Naive thymus-derived CD4-positive, alpha-beta T cell (primary cell): ENCODE measurements at places on chromosomes 13 and 19. TPM values are rescaled to one million over a fixed set of nuclear protein-coding genes. Genes with fewer than 3 reads are reported as not detected.

- no peak for DNase-seq
These were observed 197.1 kb downstream of the NDFIP2 start for GRCh38 chr13:79678100-79678499.

DNA sequence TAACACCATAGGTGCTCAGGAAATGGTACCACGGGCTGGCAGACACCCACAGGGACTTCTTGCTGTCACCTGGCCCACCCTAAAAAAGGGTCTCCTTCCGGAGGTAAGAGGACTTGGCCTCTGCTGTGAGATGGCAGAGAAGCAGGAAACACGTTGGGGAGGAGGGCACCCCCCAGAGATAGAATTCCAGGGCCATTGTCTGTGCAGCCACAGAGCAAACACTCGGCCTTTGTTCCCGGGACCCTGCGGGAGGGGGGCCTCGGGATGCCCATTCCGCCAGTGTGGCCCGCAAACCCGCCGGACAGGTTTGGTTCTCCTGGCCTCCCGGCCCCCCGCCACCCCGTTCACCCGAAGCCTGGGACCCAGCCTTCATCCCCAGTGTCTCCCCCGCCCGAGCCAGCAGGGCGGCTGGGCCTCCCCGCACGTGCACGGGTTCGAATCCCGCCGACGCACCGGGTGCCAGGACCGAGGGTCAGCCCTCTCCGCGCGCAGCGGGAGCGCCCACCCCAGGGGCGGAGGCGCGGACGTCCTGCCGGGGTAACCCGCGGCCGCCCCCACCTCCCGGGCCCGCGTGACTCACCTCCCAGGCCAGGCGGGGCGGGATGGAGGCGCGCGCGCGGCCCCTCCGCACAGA is 714 bp downstream of the PLPP2 start:
- DNase-seq, result no peak

Gene RAB20
- 2.0 TPM for total RNA-seq

- DNase-seq, result no peak
These were observed 517.9 kb upstream of the PRR20A start for GRCh38 chr13:56622840-56623239.

Gene FLT1
- total RNA-seq, result 1.8 TPM

- DNase-seq, result peak; percentile 51
These were observed 5.0 kb upstream of the KMT2B start for GRCh38 chr19:35712567-35713505.

DNA sequence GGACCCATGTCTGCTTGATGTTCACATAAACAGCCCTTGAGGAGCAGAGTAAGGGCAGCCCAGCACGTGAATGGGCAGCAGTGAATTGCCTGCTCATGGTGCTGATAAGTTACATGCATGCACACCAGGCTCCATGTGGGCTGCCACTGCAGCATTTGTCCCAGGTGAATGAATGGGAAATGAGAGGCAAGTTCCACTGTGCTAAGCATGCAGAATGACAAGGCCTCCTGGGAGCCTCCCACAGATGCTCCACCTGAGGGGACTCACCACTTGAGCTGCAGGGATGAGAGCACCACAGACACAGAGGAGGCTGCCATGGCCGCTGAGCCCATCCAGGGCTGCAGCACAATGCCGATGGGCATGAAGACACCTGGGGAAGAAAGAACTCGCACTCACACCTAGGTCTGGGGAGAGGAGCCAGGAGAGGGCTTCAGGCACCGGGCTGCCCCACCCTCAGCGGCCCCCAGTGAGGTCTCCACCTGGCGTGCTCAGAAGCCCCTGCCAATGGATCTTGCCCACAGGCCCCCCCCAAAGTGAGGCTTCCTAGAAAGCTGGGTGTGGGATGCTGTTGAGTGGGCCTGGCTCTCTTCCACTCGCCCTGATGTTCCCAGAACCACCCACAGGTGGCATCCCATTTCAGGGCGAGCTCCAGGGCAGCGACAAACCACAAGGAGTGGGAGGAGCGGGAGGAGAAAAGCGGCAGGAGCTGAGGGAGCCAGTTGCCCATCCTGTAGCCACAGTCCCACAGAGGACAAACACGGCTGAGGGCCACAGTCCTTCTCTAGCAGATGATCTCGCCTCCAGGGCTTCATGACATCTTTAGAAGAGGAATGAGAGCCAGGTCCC is 73.8 kb downstream of the CCDC70 start:
- no peak for DNase-seq

GRCh38 chr13:106696140-106696539 is 128.2 kb upstream of the ARGLU1 start:
- DNase-seq, result no peak

GRCh38 chr19:49637821-49638738 is 1.9 kb downstream of the RRAS start:
- no peak for DNase-seq

Gene NCCRP1
- not detected for total RNA-seq

GRCh38 chr13:35765366-35765765 is 288.9 kb upstream of the MAB21L1 start:
- no peak for DNase-seq
